ENCODE measurements at places on chromosomes 3 and 15.

DNA sequence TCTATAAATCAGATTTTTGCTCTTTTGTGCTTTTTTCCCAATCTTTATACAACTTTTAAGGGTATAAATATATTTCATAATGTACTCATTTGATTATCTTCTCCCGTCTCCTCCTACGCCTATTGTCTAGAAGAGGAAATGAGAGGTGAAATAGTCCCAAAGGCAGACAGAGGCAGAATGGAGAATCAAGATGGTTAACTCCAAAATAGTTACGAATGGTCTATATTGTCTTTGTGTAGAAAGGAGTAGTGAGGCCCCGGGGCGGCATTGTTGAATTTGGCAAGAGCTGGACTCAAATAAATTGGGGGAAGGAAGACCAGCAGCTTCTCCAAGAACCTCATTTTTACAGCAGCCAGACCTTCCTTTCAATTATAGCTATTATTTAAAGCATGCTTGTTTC, 23.9 kb downstream of the ITPR1 start:
- DNase-seq = no peak

- DNase-seq = no peak
These were observed 51.0 kb downstream of the TRANK1 start for GRCh38 chr3:36893826-36894225.

- peak; percentile 7 for DNase-seq
These were observed 810 bp upstream of the THRB start for GRCh38 chr3:24495326-24495994.

DNA sequence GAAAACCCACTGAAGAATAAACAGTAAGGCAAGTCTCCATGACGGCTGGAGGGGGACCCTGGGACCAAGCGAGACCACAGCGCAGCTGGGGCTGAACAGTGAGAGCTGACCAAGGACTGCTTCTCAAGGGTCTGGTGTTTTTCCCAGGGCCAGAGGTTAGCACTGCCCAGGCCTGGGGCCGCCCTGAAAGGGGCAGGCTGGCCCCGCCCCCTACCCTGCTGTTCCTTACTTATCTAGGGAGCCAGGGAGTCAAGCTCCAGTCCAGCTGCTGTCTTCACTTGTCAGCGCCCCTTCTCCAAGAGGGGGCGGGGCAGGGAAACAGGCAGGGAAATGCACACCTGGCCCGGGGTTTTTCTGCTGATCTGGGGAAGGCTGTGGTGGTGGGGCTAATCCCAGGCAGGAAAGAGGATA, 51.6 kb upstream of the HACD2 start:
- no peak for DNase-seq

DNA sequence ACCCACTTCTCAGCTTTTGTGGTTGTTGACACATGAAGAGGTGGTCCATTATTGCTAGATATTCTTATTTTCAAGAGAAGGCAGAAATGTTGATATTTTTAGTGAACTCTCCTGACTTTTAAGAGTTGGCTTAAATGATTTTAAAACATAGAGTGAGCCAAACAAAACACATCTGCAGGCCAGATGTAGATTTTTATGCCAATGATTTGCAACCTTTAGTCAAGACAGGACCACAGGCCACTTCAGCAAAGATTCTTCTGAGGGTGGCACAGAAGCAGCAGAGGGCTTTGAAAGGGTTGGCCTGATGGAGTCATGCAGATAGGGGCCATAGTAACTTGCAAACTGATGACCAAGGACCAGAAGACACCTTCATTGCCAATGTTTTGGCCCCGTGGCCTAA, 276.5 kb upstream of the P2RY1 start:
- DNase-seq = no peak

- no peak for DNase-seq
These were observed 28.8 kb downstream of the DCP1A start for GRCh38 chr3:53318522-53318921.

DNA sequence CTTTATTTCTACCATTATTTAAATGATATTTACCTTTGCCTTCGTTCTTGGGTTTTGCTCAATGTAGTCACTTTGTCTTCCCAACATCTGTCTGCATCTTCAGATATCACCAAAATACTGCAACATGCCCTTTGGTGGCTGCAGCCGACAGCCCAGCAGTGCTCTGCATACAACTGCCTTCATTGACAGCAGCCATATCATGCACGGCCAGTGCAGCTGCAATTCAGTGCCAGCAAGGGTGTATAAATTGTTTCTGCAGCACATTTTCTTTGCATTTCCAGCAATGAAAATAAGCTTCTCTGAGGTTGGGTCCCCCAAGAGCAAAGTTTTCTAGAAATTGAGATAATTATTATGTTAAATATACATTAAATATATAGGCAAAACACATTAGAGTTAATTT, 6.0 kb upstream of the PLSCR5 start:
- no peak for DNase-seq

DNA sequence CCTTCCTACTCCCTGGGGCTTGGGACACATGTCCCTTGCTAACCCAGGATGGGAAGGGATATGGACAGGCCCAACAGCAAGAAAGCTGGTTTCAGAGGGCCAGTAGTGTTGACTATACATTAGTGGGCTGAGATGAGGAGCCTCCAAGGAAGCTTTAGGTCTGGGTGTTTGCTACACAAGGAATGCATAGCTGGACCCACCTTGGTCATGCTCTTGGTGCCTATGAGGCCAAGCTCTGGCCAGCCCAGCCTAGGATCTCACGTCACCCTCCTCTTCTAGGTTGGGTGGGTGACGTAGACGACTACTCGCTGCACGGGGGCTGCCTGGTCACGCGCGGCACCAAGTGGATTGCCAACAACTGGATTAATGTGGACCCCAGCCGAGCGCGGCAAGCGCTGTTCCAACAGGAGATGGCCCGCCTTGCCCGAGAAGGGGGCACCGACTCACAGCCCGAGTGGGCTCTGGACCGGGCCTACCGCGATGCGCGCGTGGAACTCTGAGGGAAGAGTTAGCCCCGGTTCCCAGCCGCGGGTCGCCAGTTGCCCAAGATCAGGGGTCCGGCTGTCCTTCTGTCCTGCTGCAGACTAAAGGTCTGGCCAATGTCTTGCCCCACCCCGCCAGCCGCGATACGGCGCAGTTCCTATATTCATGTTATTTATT, 653 bp upstream of the WDR6 start:
- DNase-seq = peak; percentile 58

DNA sequence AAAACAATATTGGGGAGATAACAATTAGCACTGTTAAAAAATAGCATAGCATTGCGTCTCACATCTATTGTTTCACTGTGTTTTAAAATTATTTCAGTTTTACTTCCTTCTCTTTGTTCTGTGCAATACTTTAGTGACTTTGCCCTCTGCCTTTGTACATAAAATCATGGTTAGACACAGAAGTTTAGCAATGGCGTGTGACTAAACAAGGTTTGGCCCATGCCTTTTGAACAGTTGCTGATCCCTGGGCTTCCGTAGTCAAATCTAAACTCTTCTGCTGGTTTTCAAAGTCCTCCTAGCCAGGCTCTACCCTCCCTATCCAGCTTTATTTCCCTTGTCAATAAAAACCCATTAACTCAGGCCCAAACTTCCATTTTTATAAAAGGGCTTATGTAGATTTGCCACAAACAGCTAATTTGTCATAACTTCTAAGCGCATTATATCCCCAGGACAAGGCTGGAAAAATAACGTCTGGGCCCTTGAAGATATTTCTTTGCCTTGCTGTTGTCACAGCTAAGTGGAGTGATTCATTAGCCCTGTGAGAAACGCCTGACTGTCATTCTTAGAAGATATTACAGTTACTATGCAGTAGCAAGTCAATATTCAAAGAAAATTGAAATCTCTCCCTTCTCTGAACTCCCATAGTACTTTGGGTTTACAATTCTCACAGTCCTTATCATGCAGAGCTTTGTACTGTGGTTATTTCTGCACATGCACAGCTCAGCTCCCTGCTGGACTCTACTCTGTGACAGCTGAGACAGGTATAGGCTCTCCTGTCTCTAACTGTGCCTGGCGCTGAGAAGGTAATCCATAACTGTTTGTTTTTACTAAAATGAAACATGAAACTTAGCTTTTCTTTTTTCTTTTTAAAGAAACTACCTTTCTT, 123.4 kb upstream of the SLC24A5 start:
- DNase-seq = no peak

- no peak for DNase-seq
These were observed 109.8 kb downstream of the RPL22L1 start for GRCh38 chr3:170760174-170760526.

DNA sequence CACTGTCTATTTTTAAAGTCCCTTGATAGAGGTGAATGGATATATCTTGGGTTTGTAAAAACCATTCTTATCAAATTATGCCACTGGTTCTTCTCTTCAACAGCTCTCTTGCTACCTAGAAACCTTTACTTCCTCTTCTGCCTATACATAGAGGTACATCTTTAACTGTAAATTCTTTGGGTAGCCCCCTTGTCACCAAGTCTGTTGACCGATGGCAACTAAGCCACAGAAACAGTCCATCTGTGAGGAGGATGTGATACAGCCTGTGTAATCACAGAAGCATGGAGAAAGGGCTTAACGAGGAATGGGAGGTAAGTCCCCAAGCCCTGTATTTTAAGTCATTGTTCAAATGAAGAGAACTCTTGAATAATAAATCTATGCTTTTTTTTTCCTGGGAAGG, 246.5 kb upstream of the MDFIC2 start:
- no peak for DNase-seq

- no peak for DNase-seq
These were observed 54.3 kb upstream of the MYRIP start for GRCh38 chr3:39755100-39755499.

DNA sequence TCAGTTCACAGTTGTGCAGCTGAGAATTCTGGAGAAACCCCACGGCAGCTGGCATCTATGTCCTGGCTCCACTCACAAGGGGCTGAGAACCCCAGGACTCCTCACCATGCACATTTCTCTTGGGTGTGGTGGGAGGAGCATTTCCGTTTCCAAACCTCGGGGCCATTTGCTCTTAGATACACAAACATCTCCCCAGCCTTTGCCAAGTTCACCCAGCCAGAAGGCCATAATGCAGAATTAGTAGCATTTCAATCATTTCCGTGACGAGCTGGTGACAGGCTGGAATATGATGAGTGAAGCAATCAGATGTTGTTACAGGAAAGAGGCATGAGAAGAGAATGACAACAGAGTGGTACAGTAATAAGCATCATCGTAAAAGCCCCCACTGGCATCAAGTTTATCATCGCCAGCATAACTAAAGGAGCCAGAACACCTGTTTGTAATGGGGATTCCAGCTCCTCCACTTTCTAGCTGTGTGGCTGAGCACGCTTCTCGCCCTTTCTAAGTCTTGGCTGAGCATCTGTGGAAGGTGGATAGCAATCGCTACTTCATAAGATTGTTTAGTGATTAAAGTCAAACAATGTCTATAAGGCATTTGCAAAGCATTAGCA, 82.0 kb downstream of the LIPC start:
- DNase-seq = peak; percentile 32

- DNase-seq = no peak
These were observed 151.5 kb downstream of the ALCAM start for GRCh38 chr3:105518203-105518602.

DNA sequence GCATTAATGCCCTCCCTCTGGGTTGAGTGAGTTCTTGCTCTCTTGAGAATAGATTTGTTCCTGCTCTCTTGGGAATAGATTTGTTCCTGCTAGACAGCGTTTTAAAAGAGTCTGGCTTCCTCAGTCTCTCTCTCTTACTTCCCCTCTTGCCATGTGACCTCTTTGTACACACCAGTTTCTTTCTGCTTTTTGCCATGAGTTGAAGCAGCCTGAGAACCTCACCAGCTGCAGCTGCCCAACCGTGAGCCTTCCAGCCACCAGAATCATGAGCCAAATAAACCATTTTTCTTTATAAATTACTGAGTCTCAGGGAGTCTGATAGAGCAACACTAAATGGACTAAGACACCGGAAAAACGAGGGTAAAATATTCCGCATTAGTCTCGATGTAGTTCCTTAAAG, 253.6 kb downstream of the CNTN6 start:
- DNase-seq = no peak

GRCh38 chr15:95210436-95210981, 979.1 kb downstream of the MCTP2 start:
- DNase-seq = no peak

DNA sequence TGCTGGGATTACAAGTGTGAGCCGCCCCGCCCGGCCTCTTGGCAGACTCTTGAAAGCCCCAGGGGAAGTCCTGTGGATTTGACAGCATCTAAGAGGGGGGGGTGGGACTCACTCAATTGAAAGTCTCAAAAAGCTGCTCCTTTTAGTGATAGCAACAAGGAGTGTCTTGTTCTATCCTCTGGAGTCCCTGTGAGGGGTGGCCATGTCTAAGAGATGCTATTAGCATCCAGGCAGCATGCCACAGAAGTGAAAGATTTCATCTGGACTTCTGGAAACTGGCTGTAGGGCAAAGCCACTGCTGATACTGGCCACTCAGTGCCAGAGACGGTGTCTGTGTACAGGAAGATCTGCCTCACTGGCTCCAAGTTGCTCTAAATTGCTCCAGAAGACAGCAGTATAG, 74.0 kb downstream of the DHX36 start:
- no peak for DNase-seq

DNA sequence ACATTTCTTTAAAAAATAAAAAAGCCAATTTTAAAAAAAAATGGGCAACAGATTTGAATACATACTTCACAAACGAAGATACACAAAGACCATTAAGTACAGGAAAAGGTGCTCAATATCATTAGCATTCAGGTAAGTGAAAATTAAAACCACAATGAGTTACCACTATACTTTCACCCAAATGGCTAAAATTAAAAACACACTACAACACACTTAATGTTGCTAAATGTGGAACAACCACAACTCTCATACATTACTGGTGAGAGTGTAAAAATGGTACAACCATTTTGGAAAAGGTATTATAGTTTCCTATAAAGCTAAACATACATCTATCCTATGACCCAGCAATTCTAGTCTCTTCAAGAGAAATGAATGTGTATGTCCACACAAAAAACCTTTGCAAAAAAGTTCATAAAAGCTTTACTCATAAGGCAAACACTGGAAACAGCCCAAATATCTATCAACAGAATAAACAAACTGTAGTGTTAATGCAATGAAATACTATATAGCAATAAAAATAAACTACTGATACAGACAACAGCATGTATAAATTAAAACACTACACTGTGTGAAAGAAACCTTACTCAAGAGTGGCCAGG, 14.9 kb downstream of the IP6K1 start:
- DNase-seq = no peak

- DNase-seq = no peak
These were observed 810.2 kb upstream of the ALCAM start for GRCh38 chr3:104556372-104557078.

DNA sequence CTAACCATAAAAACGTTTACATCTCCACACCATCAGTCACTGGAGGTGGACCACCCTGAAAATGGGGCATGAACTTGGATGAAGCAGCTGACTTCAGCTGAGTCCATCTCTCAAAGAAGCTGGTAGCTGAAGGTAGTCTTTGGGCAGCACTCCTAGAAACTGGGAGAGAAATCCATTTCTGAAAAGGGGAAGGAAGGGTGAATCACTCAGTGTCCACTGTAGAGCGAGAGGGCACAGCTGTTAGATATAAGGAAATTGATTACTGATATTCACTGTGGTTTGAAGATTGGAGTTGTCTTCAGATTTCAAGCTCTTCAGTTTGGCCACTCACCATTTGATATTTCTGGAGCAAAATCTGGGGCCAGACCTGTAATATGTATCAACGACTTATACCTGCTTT, 499.0 kb upstream of the UBE2E2 start:
- no peak for DNase-seq

- DNase-seq = no peak
These were observed 31.3 kb downstream of the CYP8B1 start for GRCh38 chr3:42844412-42844713.

- DNase-seq = no peak
These were observed 111.9 kb downstream of the IGF1R start for GRCh38 chr15:98760112-98760826.

GRCh38 chr3:189286188-189286587, 114.4 kb downstream of the TPRG1 start:
- DNase-seq = peak; percentile 1

- no peak for DNase-seq
These were observed 34.0 kb downstream of the YEATS2 start for GRCh38 chr3:183731611-183732010.

Data from lung microvascular endothelial cell (primary cell).